ENCODE measurements at places on chromosomes 6 and 20. TPM values are rescaled to one million over a fixed set of nuclear protein-coding genes. Genes with fewer than 3 reads are reported as not detected.

The GCM1 gene
- not detected for total RNA-seq

The FLOT1 gene
- total RNA-seq, result 114 TPM

The NKAIN2 gene
- total RNA-seq, result under 0.01 TPM

The HMGN4 gene
- 64.5 TPM for total RNA-seq

The WFDC10A gene
- total RNA-seq, result not detected

DNA sequence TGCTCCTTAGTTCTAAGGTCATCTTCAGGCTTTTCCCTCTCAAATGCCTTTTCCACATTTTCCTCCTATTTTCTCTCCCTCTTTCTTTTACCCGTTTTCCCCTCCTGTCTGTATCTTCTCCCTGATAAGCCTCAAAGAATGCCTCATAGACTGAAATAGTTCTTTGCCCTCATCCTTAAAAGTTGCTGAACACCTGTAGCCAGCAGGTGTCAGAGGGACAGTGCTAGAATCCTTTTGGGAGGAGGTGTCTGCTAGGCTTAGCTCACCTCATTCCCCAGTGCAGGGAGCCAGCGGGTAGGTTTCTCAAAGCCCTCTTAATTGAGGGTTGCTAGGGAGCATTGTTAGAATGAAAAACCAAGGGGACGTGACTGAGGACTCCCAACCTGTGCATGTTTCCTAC, 204.0 kb downstream of the TSHZ2 start:
- no peak for DNase-seq
- H3K4me1 ChIP-seq, result no peaks in the 10 kb centered on the region
- no peak overlapping the region for H3K27ac ChIP-seq
- H3K27me3 ChIP-seq, result no peaks in the 10 kb centered on the region

GRCh38 chr20:4674672-4675071, 47.0 kb upstream of the PRND start:
- no peaks in the 10 kb centered on the region for H3K36me3 ChIP-seq
- H3K4me3 ChIP-seq, result no peak overlapping the region
- H3K27ac ChIP-seq, result no peak overlapping the region
- peaks cover 8% of the 10 kb centered on the region for H3K27me3 ChIP-seq
- H3K4me1 ChIP-seq, result no peaks in the 10 kb centered on the region
- no peak for DNase-seq

DNA sequence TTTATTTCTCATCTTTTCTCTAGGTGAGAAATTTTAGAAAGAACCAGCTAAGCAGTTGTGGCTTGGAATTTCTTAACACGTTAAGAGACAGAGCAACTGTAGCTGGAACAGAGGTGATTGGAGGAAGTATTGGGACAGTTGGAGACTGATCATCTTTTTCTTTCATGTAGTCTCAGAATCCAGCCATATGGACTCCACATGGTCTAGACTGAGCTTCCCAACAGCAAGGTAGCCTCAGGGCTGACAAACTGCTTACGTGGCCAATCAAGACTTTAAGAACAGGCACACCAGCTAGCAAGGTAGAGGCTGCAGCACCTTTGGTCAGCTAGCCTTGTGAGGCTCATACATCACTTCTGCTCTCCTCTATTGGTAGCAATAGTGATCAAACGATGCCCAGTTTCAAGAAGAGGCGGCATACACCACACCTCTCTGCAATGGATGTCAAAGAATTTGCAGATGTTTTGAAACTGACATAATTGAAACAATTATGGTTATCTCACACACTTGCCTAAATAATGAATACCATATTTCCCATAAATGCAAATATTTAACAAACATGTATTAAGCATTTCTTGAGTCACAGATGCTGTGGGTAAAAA, 590.5 kb upstream of the SLC35B3 start:
- no peaks in the 10 kb centered on the region for H3K27me3 ChIP-seq
- H3K4me1 ChIP-seq, result no peaks in the 10 kb centered on the region

DNA sequence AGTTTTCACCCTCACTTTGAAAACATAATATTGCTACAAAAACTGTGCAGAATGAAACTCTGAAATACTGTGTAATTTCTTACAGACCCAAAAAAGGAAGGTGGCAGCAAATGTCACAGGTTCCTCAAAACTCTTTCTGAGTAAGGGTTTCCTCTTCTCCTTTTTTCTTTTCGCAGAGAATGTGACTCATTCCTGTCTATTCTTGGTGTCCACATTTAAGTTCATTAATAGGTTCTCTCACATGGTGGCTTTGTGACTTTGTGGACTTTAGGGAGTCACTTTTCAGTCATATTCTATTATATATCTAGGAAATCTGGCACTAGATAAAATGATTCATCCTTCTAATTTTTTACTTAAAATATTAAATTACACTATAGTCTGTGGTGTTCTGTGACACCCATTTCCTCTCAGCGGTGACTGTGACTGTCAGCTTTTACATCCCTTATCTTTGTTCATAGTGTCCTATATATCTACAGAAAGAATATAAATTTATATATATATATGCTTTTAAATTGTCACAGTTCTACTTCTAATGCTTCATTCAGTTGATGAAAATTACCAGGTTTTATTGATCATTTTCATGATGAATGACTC, 126.8 kb upstream of the HCRTR2 start:
- H3K36me3 ChIP-seq, result no peaks in the 10 kb centered on the region

- H3K36me3 ChIP-seq, result no peaks in the 10 kb centered on the region
- H3K27me3 ChIP-seq, result no peaks in the 10 kb centered on the region
- H3K27ac ChIP-seq, result no peak overlapping the region
Measured at GRCh38 chr20:40806929-40807820, 118.1 kb upstream of the MAFB start.

DNA sequence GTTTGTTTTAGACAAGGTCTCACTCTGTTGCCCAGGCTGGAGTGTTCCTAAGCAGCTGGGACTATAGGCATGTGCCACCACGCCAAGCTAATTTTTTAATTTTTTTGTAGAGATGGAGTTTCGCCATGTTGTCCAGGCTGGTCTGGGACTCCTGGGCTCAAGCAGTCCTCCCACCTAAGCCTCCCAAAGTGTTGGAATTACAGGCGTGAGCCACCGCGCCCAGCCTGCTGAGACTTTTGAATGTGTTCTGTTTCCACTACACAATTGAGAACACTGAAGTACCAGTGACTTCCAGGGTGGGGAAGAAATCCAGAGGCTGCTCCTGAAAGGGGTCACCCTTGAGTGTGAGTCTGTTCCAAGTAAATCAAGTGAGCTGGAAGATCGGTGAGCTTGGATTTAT, 81.3 kb upstream of the ARMC2 start:
- no peaks in the 10 kb centered on the region for H3K27me3 ChIP-seq
- H3K36me3 ChIP-seq, result no peaks in the 10 kb centered on the region
- no peak overlapping the region for H3K4me3 ChIP-seq
- DNase-seq, result no peak
- H3K4me1 ChIP-seq, result peaks cover 7% of the 10 kb centered on the region
